Stimulated activated CD4-positive, alpha-beta T cell treated with anti-CD3 and anti-CD28 coated beads, Interleukin-1b, Interleukin-23, amount 100 ng/mL, for 1 hour (primary cell): ENCODE measurements at places on chromosomes 11 and 22.

- no peak for DNase-seq
Observed at GRCh38 chr11:86201371-86201884, 43.1 kb upstream of the EED start.

DNA sequence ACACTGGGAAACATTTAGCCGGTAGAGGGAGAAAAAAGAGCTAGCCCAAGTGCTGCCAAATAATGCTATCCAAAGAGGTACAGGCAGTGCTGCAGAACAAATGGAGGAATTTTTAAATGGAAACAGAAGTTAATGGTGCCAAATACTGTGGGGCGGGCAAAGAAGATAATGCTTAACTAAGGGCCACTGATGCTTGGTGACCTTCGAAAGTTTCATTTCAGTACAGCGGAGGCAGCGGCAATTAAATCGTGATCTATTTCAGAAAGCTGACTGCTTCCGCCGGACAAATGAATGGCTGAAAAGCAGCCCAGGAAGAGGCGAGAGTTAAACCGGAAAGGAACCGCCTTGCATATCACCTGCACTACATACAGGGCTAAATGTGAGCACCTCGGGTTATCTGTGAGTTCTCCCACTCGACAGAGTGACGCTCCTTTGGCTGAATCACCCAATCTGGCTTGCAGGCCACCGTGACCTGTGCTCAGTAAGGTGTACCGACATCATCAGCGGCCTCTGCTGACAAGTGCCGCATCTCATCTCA lies 42.1 kb downstream of the CADM1 start:
- no peak for DNase-seq

- DNase-seq = no peak
Observed at GRCh38 chr22:28480000-28480715, 199.5 kb downstream of the TTC28 start.

GRCh38 chr11:31254415-31254814 lies 115.1 kb downstream of the DCDC1 start:
- no peak for DNase-seq

DNA sequence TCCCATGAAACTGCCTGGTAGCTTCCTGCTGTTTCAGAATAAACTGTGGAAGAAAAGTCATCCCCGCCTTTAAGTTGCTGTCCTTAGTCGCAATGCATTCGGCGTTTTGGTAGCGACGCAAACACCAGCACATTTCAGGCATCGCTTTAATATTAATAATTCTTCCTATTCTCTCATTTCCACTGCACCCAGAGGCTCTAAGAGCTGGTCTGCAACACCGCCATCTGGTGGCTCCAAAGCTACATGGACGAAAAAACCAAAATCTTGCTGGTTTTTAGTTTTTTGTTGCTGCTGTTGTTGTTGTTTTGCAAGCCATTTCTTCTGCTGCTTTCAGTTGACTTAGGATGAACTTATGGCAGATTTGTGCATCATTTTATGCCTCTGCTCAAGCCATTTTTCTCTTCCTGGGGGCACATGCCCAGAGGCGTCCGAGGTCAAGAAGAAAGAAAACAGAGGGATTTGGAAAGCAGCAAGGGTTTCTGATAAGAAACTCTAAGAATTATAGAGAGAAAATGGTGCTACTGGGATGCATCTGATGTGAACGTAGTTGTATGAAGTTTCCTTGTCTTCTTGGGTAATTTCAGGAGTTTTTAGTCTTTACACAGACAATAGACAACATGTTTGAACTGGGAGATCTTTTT lies 345.4 kb upstream of the KIRREL3 start:
- no peak for DNase-seq

DNA sequence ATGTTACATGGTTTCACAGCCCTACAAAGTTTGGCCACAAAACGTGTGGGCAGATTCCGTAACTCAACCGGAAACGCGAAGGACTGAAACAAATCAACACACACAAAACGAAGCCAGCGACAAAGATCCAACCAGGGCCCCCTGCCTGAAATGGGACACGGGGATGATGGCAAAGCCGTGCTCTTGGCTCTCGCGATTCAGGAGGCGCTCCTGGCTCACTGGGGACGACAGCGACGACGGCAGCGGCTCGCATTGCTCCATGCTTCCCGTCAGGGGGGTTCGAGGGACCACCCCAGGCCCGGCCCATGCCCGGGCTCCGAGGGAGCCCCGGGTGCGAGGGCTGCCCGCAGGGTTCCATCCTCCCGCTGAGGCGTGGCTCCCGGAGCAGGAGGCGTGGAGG lies 4786.8 kb upstream of the OR11H1 start:
- DNase-seq = no peak
